Fibroblast of the aortic adventitia (primary cell): ENCODE measurements at places on chromosomes 7 and 10.

- no peak for DNase-seq
Measured at GRCh38 chr10:49001402-49001801, 61.8 kb upstream of the LRRC18 start.

DNA sequence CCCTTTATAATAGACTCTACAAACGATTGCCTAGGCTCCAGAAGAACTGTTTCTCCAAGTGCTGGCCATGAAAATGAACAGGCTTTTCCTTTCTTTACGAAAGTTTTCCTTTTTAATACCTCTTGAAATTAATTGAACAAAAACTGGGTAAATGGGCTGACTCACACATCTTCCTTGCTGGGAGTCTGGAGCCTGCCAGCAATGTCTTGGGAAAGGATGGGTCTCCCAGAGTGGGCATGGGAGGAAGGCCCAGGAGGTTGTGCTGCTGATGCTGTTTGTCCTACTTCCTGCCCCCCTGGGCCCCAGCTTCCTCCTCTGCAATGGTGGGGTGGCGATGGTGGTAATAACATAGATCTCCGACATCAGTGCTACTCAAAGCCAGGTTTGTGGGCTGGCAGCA, 174.1 kb downstream of the RPS24 start:
- DNase-seq, result no peak

GRCh38 chr10:124143721-124144120, 50.3 kb upstream of the CHST15 start:
- no peak for DNase-seq

DNA sequence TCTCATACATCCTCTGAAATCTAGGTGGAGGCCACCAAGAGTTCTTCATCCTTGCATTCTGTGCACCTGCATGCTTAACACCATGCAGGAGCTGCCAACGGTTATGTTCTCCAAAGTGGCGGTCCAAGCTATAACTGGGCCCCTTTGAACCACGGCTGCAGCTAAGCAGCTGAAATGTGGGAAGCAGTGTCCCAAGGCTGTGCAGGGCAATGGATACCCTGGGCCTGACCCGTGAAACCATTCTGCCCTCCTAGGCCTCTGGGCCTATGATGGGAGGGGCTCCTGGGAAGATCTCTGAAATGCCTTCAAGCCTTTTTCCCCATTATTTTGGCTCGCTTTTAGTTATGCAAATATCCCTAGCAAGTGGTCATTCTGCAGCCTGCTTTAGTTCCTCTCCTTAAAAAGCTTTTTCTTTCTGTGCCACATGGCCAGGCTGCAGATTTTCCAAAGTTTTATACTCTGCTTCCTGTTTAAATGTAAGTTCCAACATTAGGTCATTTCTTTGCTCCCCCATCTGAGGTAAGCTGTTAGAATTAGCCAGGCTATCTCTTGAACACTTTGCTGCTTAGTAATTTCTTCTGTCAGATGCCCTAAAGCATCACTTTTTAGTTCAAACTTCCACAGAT, 7.7 kb upstream of the GTPBP4 start:
- DNase-seq, result no peak

- DNase-seq, result no peak
Measured at GRCh38 chr7:29547421-29547820, 16.2 kb upstream of the PRR15 start.

DNA sequence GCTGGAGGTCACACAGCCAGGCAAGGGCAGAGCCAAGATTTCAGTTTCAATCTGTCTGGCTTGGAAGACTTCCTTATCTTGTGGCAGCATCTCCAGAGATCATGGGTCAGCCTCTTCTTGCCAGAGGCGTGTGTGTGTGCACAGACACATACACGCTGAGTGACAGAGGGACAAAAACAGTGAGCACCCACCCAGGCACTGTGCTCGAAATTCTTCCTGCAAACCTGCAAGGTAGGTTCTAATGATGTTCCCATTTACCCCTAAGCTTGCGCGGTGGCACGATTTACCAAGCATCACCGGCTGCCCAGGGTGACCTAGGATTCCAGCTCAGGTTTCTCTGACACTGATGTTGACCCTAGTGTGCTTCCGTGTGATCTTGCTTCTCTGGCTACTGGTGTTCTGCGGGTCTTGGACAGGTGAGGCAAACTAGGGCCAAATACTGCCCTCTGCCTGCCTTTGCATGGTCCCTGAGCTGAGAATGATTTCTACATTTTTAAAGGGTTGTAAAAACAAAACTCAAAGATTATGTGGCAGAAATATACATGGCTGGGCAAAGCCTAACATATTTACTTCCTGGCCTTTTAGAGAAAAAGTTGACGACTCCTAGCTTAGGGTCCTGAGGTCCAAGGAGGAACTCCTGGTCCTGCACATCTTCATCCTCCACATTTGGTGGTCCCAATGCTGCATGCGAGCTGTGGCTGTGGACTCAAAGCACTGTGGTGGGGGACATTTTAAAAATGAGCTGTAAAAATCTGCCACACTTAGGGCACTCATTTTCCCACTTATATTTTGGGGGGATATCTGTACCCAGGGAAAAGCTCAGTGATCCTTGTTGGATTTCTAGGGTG, 268.5 kb downstream of the RPS24 start:
- DNase-seq, result no peak

GRCh38 chr10:25425776-25426175, 251.0 kb downstream of the GPR158 start:
- no peak for DNase-seq

DNA sequence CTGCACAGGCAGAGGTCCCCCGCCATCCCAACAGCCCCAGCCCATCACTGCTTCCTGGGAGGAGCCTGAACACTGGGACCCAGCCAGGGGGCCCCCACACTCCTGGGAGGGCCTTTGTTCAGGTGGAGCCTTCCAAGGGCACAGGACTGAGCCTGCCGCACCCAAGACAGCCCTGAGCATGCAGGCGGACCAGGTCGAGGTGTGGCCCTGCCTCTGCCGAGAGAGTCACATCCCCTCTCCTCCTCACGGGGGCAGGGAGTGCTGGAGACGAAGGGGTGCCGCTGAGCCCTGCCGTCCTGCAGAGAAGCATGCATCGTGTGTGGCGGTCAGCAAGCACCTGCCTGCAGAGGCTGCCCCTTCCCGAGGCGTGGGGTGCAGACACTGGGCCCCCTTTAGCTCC, 7.3 kb upstream of the MAFK start:
- no peak for DNase-seq

DNA sequence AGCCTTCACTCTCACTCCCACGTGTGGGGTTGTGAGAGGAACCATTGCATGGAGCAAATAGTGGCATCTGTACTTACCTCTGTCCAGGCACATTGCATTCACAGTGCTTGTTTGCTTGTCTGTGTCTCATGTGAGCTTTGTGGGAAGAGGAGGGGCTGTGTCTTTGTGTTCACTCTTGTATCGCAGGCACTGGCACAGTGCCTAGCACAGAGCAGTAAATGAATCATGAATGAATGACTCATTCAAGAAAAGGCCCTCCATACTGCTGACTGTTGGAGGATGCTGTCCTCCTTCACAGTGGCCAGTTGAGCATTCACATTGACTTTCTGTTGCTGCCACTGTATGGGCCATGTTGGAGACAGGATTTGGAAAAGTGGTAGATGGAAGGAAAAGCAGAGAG, 125.3 kb downstream of the SORCS3 start:
- DNase-seq, result peak; percentile 44
